ENCODE measurements at places on chromosomes 16 and 17.

DNA sequence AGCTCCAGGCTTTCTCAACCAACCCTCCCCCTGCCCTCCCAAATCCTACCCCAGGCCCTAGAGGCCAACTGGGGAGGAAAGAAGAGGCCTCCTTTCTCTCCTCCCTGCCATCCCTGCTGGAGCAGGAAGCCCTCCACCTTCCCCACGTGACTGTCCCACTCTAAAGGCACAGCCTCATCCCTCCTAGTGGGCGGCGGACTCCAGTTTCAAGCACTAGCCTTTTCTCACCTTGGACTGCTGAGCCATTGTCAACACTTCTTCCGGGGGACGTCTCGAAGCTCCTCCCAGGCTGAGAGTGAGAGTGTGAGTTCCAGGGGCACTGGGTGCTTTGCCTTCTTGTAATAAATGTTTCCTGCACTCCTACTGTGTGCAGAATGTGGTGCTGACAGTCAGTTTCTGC is 21.4 kb upstream of the IRX6 start:
- no peak for DNase-seq

GRCh38 chr17:17813725-17814095 is 23.1 kb downstream of the SREBF1 start:
- no peak for DNase-seq

DNA sequence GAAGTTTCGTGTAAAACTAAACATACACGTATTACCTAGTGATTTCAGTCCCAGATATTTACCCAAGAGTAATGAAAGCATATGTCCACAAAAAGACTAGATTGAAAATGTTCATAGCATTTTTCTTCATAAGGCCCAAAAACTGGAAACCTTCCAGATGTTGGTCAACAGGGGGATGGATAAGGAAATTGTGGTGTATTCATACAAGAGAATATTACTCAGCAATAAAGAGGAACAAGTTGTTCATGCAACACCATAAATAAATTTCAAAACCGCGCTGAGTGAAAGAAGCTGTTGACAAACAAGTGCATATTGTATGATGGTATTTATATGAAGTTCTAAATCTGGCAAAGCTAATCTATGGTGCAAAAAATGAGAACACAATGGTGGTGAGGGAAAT is 54.1 kb upstream of the NFAT5 start:
- DNase-seq: no peak

DNA sequence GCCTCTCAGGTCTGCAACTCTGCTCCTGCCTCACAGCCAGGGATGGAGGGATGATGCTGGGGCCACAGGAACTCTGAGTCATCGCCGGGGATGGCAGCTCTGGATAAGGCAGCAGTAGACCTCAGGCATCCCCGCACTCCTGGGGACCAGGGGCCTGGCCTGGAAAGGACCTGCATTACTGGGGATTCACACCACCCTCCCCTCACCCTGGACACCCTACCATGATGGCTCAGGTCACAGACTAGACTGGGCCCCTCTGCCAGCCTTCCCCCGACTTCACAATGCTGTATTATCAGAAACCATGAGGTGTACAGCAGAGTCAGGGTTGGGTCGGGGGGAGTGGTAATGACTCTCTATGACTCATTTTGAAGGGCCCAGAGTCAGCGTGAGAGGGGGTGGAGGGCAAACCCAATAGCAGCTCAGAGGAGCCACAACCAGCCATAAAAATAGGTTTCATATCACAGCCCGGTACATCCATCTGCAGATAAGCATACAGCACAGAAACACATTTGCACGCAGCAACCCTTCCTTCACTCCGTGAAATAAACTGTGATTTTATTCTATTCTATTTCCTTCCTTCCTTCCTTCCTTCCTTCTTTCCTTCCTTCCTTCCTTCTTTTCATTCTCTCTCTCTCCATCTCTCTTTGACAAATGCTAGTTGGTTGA is 28.8 kb downstream of the DYNLRB2 start:
- peak; percentile 56 for DNase-seq

GRCh38 chr16:67170949-67171649 is 761 bp downstream of the NOL3 start:
- no peak for DNase-seq

- DNase-seq: no peak
These were observed 231.7 kb downstream of the HAPSTR1 start for GRCh38 chr16:9323170-9323569.

DNA sequence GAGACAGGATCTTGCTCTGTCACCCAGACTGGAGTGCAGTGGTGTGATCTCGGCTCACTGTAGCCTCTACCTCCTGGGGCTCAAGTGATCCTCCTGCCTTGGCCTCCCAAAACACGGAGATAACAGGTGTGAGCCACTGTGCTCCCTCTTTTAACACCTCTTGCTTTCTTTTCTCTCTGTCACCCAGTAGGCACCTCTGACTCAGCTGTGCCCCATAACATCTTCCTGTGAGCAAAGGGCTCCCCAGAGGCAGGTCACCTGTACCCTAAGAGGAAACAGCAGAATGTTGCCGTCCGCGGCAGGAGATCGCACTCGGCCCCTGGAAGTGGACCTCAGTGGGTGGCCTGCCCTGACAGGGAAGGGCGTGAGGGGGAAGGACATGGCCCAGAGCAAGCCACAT is 918 bp upstream of the NLRC3 start:
- DNase-seq: peak; percentile 15

DNA sequence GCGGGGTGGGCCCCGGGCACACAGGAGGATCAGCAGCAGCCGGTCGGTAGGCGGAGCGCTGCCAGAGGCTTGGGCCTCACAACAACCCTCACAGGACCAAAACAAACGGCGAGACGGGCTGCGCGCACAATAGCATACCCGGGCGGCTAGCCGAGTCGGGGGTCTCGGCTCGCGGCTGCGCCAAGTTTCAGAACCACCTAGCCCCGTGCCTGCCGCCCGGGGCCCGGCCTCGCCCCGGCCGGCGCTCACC is 732 bp downstream of the ULK2 start:
- DNase-seq: peak; percentile 33

DNA sequence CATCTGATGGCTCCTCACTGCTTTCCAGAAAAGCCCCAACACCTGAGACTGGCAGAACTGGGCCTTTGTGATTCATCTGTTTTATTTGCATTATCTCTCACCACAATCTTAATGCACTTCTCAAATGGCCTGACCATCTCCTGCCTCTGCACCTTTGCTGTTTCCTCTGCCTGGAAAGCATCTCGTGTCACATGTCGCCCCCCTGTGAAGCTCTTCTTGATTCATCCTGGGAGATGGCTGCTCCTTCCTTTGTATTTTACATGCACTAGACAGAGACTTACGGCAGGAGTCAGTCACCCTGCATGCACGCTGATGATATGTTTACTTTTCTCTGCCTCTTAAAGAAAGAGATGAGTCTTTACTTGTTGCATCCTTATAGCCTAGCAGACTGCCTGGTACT is 30.0 kb downstream of the HNF1B start:
- DNase-seq: no peak

DNA sequence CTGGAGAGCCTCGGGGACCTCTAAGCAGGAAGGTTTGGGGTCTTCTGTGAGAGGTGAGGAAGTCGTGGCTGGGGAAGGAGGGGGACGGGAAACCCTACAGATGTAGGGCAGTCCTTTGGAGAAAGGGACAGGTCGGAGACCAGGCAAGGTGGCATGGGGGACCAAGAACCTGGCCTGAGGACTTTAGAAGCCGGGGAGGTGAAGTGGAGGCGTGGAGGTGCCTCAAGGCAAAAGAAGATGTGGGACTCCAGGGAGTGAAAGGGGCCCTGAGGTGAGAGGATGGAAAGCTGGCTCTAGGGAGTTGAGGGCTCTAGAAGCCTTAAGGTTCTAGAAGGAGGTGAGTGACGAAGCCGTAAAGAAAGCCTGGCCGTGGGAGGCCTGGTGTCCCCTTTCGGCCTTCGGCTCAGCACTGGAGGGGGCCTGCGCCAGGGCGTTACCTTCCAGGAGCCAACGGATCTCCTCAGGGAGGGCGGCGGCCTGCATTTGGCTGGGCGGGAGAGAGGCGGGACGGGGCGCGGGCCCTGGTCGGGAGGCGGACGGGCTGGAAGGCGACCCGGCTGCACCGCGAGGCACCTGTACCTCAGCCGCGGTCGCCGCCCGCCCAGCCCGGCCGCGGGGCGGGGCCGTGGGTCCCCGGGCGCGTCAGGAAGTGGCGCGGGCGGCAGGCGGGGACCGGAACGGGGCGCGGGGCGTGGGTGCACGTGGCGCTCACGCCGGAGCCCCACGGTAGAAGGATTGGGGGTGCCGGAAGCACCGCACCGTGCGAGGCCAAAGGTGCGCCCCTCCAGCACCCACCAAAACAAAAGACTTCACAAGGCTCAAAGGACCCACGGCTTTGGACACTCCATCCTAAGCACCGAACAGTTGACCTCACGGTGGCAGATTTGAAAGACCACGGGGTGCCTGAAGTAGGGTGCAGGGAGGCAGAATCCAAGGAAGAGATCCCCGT is at the start of gene SKAP1:
Gene SKAP1 (minus strand): TSS at position 577 of the 949 bp plus-strand sequence.
- DNase-seq: peak; percentile 49

DNA sequence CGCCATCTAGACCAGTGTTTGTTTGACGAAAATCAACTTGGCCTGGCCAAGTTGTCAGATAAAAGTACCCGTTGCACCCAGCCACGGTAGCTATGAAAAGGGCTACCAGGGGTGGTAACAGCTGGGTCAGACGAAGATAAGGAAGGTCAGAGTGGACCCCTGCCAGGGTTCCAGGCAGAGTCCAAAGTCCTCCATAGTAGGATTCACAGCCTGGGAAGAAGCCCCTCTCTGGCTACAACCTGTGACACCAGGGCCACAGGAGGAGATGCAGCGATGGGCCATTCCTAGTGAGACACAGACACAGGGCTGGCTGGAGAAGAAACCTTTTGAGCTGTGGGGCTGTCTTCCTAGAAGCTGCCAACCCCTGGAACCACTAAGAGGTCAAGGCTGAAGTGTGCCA is 39.3 kb downstream of the MEAK7 start:
- DNase-seq: no peak

GRCh38 chr17:27485716-27486495 is 29.7 kb downstream of the KSR1 start:
- no peak for DNase-seq

DNA sequence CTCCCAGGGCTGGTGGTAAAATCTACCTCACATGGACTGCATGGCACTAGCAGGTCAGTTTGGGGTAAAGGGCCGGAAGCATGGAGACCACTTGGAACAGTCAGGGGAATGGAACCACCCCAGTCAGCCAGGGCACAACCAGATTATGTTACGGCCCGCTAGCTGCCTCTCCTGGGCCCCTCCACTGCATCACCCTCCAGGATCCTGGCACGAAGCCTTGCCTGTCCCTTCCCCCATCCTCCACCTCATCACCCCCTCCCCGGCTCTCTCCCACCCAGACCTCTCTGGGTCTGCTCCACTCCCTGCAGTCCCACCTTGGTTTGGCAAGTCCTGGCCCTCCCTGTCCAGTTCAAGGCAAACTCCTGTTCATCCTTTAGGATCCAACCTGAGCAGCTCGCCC is 91.7 kb downstream of the CLEC16A start:
- DNase-seq: no peak
